Stimulated activated naive CD8-positive, alpha-beta T cell treated with anti-CD3 and anti-CD28 coated beads, Interleukin-15, Interleukin-2, amounts not matched to agents 100 U/mL and 50 U/mL, for 24 hours (primary cell): ENCODE measurements at places on chromosomes 5 and 9.

GRCh38 chr9:96163712-96164111 lies 138.3 kb downstream of the HSD17B3 start:
- DNase-seq = no peak

GRCh38 chr5:3430691-3431090 lies 164.9 kb upstream of the IRX1 start:
- no peak for DNase-seq

DNA sequence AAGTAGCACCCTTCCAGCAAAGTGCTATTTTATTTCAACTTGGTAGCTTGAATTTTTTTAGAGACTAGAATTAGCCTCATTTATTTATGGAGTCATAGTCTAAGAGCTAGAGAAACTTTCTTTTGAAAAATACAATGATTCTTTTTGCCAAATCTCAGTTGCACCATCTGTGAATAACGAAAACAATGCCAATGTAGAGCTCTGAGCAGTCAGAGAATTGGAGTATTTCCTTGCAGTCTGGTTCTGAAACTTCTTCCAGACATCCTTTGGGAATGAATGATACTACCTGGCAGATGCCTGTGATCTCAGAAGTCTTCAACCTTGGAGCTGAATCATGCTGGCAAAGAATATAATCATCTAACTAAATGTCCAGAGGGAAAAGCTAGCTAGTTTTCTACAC lies 511.5 kb upstream of the CYLC2 start:
- no peak for DNase-seq

DNA sequence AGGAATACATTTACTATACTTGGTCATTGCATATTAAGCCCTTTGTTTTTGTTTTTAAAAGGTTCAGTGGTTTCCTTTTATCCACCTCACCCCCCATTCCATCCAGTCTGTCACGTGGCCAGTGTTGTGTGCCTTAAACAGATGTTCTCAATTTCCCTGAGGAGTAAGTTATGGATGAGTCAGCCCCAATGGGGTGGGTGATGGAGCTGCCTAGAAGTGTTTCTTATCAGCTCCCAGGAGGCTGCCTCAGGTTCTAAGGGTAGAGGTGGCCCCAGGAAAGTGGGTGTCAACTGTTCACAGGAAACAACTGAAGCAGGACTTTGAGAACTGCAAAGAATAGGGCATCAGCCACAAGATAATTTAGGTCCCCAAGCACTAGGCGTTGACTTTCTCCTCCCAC lies 41.1 kb downstream of the ACTBL2 start:
- no peak for DNase-seq

DNA sequence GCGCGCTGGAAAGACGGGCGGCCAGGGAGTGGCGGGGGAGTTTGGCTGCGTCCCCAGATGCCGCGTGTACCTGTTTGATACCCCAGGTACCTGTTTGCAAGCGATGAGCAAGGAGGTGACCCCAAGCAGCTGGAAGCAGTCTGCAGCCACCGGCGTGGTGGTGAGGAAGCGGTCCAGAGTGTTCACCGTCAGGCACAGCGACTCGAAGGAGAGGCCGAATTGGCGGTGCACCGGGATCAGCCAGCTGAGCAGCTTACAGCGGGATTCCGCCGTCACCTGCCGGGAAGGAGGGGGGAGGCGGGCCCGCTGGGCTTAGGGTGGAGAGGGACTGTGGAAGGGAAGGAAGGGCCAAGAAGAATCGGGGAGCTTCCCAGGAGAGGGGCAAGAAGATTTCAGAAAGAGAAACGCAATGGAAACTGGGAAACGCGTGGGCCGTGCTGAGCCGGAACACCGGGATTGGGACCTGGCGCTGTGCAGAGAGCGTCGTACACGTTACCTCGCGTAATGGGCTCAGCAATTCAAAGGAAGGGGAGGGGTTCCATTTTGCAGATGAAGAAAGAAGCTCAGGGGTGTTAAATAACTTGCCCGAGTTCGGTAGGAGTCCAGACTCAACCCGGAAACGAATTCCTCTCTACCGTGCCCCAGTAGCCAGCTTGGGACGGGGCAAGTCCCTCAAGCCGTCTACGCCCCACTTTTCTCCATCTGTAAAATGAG lies 980 bp downstream of the CCNO start:
- DNase-seq = peak; percentile 11

DNA sequence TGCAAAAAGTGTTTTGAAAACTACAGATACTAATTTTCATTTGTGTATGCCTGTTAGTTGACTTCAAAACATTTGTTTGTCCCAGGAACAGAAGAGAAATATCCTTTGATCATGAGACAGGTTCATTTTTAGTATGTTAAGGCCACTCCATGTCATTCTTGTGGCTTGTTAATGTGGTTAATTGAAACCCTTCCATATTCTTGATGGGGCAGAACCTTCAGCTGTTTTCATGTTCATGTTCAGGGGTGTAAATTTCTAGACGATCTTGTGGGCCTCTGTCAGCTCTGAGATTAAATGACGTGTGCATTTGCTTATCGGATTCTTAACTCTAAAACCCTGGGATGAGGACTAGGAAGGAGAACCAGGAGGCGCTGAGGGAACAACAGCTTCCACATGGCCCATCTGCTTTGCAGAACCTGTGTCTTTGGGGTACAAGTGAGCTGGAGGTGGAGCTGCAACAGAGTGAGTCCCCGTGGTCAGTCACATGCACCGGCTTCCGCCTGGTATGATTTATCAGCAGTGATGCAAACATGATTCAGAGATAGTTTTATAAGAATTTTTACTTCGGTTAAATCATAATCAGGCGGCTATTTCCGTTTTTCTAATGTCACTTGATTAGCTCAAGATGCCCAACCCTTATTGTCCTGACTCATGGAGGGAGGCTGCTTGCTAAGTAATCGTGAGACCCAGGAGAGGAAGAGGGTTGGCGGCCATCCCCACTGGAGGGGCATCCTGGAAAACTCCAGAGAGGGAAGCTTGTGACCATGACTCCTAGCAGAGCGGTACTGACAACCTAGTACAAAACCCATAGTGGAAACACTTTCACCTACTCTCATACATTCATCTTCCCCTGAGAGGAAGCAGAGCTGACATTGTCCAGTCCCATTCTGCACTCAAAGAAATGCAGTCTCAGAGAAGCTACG lies 138.4 kb downstream of the C9orf152 start:
- DNase-seq = no peak

DNA sequence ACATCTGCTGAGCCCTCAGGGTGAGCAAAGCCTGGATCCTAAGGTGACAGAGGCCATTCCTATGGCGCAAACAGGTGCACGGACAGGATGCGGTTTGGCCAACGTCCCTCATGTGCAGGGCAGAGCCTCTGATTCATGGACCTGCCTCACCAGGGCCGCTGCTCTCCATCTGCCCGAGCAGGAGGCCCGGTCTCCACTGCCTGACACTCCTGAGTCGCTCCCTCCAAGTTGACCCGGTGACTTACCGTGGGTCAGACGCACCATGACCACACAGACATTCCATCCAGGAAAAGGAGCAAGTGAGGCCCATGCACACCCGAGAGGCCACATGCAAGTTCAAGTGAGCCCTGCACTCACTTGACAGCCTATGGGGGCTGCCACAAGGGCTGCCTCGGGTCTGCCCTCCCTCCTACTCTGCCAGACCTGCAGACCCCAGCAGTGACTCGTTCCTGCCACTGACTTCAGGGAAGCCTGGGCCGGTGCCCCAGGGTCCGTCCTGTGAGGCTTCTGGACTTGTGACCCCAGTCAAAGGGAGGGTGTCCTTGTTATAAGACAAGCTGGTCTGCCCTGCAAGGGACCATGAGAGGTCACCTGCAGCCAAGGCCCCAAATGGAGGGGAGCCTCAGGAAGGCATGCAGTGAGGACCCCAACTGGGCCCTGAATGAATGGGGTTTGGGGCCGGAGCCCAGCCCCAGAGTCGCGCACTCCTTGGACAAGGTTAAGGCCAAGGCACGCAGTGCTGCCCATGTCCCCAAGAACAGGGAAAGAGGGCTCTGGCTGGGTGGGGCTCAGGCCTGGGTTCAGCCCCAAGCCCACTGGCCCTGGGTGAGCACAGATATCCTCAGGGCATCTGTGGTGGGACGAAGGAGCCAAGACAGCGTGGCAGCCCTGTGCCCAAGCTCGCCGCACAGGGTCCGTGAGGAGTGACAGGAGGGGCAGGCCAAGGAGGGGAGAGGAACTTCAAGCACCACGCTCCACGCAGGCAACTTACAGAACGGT lies 10.1 kb downstream of the BRD3OS start:
- DNase-seq = no peak
